ENCODE measurements at places on chromosomes 1 and 21. TPM values are rescaled to one million over a fixed set of nuclear protein-coding genes. Genes with fewer than 3 reads are reported as not detected.

GRCh38 chr1:109761227-109762038 is 2.3 kb downstream of the EPS8L3 start:
- no peak for ATAC-seq

GRCh38 chr1:197156692-197157091 is 10.2 kb upstream of the ASPM start:
- ATAC-seq = no peak

DNA sequence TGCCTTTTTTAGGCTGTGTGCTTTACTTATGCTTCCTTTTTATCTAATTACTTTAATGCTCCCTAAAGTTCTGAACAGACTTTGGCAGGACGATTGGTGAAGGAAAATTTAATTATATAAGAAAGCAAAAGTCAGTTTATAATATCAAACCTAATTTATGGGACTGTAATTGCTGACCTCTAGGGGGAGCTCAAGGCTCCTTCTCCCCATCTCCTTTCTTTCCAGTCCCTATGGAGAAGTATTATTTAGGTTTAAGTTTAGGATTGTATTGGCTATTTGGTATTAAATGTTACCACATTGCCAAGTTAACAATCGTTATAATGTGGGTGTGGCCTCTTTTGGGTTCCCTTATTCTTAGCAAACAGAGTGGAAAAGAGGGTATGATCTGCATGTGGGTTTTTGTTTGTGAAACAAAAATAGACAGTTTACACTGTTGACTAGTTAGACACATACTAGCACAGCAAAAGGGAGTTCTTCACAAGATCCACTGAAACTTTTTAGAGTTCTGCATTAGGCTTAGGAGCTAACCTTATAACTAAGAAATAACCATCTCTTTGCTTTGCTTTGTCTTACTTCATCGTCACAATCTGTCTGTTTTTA is 48.2 kb upstream of the TNFSF4 start:
- no peak for ATAC-seq

The RGS8 gene
- not detected for total RNA-seq

DNA sequence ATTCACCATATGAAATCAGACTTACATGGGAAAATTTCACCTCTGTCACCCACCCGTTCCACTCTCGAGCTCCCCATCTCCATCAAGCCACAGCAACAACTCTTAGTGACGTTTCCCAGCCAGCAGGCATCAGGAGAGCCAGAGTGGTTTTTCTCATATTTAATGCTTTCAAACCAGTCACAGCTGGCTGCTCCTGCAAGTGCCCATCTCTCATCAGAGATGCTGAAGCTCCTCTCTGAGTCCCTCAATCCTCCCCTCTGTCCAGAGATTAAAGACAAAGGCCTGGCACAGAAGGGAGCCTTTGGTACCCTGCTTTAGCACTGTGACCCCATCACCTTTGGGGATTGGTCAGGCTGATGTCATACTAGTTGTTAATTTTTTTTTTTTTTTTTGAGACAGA is 277.3 kb downstream of the DNM3 start:
- no peak for ATAC-seq

The LCE1F gene
- not detected for total RNA-seq

The ACBD3 gene
- total RNA-seq = 34.9 TPM
